ENCODE measurements at places on chromosomes 7 and 10.
A peak's percentile ranks its signal among the peaks of the same experiment; 100 is the strongest.

- DNase-seq = no peak
Measured at GRCh38 chr7:110417611-110418010, 673.3 kb upstream of the LRRN3 start.

GRCh38 chr7:36775061-36775620 is 50.8 kb upstream of the AOAH start:
- no peak for DNase-seq

DNA sequence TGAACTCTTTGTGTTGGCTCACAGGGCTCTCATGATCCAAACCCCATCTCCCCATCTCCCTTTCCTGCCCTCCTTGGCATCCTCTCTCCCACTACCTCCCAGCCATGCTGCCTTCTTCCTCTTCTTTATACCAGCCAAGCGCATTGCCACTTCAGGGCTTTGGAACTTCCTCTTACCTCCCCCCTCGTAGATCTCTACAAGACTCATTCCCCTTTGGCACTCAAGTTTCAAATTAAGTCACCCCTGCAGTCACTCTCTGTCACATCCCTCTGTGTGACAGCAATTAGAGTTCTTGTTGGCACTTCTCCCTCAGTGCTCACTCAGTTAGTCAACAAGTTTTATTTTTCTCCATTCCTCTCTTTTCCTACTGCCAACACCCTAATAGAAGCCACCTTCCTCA is 20.8 kb upstream of the NRP1 start:
- DNase-seq = no peak

- DNase-seq = no peak
Measured at GRCh38 chr7:159155410-159155809, 10.7 kb upstream of the VIPR2 start.

- DNase-seq = no peak
Measured at GRCh38 chr10:69506487-69506833, 55.2 kb downstream of the TSPAN15 start.

DNA sequence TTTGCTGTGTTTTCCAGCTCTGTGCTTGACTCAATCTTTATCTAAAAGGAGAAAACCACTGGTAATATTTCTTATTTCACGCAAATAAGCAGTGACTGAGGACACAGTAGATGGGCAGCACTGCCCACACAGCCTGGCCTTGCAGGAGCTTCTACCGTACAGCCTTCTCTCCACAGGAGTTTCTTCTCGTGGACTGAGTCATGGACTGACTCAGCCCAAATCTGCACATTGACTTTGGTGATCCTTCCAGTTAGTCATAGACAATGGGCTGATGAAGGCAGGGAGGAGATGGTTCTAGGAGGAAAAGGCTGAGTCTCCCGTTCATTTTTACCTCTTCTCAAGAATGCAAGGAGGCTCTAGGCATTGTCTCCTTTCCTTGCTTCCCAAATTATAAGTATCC is 200.7 kb downstream of the RAPGEF5 start:
- DNase-seq = no peak

DNA sequence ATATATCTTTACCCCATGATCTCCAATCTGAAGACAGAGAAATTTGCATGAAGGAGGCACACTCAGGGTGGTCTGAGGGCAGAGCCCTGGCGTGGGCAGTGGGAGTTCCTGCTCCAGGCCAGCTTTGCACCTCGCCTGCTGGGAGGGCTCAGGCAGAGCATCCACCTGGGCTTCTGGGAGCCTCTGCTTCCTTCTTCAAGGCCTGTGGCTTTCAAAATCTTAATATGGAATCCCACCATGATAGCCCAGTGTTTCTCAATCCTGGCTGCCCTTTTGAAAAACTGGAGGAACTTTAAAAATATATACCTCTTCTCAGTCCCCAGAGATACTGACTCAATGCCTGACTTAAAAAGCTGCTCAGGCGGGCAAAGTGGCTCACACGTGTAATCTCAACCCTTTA is 36.7 kb upstream of the PSAP start:
- no peak for DNase-seq

DNA sequence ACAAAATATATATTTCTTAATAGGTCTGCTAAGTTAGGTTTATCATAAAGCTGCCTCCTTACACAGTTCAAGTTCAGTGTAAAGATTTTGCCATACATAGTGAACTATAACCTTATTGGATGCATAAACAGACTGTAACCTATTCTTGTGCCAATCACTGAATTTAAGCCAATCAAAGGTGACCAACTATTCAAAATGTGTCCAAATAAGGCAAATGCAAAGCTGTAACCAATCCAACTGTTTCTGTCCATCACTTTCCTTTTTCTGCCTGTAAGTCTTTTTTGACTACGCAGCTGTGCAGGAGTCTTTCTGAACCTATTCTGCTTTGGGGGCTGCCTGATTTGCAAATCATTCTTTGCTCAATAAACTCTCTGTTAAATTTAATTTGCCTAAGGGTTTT is 11.6 kb upstream of the DNMBP start:
- DNase-seq = no peak

DNA sequence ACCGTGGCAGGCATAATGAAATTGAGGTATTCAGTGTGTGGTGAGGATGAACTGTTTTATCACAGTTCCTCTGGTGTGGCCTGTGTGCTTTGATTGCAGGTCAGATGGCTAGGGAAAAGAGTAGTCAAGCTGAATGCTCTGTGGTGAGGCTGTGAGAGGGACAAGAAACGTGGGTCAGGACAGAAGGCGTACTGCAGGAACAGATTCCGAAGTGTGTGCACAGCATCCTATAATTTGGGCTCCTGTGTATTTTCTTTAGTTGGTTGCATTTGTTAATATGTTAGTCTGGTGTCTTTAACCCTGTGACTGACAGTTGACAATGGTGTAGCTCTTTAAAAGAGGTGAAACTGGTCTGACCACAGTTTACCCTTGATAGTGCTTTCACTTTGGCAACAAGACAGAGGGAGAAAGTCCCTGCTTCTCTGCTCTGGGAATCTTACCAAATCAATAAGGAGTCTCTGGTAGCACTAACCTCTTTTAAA is 76.5 kb downstream of the AUTS2 start:
- DNase-seq = no peak

GRCh38 chr7:70416347-70416985 is 715.5 kb upstream of the GALNT17 start:
- no peak for DNase-seq

DNA sequence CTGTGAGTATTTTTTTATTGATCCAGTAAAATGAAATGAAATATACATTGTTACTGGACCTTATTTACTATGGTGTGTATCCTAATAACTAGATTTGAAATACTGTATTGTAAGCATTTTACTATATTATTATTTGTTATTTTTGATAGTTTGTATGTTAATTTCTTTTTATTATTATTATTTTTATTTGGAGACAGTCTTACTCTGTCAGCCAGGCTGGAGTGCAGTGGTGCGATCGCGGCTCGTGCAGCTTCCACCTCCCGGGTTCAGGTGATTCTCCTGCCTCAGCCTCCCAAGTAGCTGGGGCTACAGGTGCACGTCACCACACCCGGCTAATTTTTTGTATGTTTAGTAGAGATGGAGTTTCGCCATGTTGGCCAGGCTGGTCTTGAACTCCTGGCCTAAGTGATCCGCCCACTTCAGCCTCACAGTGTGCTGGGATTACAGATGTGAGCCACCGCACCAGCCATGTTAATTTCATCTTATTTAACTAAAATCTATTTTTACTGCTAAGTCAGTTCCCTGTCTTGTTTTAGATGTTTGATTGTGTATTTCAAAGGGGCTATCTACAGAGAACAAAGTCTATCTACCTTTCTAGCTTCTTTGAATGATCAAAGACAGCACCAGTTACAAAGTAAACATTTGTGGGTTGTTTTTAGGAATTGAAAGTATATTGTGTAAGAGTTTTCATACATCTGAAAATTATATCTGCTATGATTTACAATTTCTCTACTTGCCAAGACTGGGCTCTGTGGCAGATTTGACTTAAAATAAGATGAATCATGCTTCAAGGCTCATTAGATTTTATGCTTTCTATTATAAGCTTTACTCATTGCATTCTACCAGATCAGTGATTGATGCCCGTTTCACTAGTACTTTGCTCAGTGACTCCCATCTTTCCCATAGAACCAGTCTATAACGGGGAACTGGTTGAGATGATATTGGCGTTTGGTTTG is 41.6 kb downstream of the CDC123 start:
- DNase-seq = no peak

DNA sequence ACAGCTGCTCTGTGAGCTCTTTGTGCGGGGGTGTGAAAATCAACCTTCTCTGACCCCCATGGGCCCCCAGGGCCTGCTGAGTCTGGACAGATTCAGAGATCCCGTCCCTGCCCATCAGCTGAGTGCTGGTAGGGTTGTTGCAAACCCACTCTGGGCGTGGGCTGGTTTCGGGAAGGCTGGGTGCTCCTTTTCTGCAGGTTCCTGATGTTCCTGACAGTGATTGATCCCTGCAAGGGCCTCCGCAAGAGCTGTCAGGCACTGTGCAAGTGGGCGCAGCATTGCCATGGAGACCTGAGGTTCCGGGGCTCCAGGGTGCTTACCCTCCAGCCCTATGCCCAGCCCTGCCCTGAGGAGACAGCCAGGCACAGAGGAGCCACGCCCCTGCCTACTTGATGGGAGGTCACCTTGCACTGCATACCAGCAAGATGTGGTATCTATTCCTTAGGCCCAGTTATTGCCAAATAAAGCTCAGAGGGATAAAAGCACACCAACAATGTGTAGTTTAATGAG is 44.3 kb upstream of the INPP5A start:
- no peak for DNase-seq

GRCh38 chr7:114414156-114415063 is at the start of gene FOXP2:
Gene FOXP2, plus strand, starts transcription at chr7:114414815. Its CDS starts 11,697 bp downstream, at chr7:114426512.
- DNase-seq = no peak

DNA sequence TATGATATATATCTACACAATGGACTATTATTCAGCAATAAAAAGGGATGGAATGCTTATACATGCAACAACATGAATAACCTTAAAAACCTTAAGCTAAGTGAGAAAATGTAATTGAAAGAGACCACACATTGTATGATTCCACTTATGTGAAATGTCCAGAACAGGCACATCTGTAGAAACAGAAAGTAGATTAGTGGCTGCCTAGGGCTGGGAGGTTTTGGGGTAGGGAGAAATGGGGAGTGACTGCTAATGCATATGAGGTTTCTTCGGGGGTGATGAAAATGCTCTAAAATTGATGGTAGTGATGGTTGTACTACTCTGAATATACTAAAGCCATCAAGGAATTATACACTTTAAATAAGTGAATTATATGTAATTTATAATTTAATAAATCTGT is 14.7 kb downstream of the SLC16A9 start:
- DNase-seq = no peak

DNA sequence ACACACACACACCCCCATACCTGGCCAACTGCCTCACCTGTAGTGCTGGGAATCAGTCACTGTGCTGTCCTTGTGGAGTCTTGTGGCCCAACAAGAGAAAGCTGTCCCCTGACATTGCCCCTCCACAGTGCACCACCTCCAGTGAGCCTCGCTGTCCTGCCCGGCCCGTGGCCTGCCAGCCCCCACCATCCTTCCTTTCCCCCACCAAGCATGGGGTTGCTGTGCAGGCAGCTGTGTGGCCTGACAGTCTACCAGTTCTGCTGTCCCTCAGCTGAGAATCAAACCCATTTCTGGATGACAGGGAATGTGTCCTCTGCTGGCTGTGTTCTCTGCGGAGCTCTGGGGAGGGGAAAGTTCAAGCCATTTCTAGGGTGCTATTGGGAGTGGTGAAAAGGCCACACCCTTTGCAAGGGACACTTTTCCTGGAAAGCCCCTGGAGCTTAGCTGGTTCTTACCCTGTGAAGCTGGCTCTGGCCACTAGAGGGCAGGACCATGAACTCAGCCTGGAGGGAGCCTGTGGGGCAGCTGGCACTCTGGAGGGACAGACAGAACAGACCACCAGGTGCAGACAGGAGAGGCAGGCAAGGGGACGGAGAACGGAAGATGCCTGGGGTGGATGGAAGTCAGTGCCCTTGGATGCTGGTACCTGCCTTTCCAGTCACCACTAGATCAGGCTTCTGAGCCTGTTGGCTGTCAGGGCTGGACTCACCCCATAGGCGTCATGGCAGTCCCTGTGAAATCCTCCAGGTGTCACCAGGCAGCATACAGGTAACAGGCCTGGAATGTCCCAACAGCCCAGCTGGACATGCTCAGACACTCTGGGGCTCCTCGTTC is 10.5 kb upstream of the MTPAP start:
- DNase-seq = peak; percentile 67

GRCh38 chr7:46776790-46777189 is 805.1 kb downstream of the TNS3 start:
- no peak for DNase-seq

GRCh38 chr10:9069136-9069535 is 1014.6 kb downstream of the GATA3 start:
- DNase-seq = no peak

Data from CD4-positive, alpha-beta T cell treated with Interferon alpha-2 for 1 hour (primary cell).